Hematopoietic multipotent progenitor cell treated with erythropoietin and hydrocortisone succinate and interleukin-3 and kit ligand, for 6 days (in vitro differentiated cells): ENCODE measurements at places on chromosomes 2 and 18.

DNA sequence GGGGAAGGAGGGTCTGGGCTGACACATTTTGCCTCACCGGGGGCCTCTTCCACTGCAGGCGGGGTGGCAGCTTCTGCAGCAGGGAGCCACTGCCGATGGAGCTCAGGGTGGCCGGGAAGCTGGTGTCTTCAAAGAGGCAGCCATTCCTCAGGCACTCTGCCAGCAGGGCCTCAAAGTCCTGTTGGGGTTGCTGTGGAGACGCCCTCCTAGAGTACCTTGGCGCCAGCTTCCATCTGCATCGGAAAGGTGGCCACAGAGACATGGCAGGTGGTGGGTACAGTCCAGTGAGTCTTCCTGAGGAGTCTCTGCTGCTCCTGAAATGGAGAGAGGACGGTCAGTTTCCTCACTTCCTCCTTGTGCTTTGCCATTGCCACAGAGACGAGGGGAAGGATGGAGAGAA is 12.1 kb downstream of the CAPN14 start:
- DNase-seq: no peak

DNA sequence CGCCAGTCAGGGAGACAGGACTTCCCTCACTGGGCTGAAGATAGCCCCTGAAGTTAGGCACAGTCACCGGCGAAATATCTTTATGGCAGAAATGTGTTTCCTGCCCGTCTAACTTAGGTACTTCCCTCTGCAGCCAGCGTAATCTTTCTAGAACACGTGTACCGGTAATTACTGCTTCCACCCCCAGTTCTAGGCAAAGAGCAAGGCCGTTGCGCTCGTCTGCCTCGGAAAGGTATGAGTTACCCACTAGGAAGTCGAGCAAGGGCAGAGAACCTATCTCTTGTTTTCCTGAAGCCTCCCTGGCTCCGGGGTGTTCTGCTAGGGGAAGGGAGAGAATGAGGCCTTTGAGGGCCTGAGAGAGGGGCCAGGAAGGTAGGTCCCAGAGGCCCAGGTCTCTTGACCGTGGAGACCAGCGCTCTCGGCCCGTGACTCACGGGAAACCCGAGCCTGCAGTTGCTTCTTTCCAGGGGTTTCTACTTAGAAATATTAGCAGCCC is 70.0 kb downstream of the TWSG1 start:
- DNase-seq: peak; percentile 88

DNA sequence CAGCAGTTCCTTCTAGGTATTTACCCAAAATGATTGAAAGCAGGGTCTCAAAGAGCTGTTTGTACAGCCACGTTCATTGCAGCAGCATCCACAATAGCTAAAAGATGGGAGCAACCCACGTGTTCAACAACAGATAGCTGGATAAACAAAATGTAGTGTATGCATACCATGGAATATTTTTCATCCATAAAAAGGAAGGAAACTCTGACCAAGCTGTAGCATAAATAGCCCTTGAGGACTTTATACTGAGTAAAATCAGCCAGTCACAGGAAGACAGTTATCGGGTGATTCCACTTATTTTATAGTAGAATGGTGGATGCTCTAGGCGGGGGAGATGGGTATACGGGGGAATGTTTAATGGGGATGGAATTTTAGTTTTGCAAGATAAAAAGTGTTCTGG is 7.5 kb downstream of the TRAPPC12 start:
- no peak for DNase-seq

DNA sequence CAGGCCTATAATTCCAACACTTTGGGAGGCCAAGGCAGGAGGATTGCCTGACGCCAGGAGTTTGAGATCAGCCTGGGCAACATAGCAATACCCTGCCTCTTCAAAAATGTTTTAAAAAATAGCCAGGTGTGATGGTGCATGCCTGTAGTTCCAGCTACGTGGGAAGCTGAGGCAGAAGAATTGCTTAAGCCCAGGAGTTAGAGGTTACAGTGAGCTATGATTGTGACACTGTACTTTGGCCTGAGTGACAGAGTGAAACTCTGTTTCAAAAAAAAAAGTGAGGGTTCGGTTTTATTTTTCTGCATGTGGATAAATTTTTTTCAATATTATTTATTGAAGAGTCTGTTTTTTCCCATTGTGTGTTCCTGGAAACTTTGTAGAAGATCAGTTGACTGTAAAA is 208.1 kb downstream of the SLC4A3 start:
- no peak for DNase-seq

DNA sequence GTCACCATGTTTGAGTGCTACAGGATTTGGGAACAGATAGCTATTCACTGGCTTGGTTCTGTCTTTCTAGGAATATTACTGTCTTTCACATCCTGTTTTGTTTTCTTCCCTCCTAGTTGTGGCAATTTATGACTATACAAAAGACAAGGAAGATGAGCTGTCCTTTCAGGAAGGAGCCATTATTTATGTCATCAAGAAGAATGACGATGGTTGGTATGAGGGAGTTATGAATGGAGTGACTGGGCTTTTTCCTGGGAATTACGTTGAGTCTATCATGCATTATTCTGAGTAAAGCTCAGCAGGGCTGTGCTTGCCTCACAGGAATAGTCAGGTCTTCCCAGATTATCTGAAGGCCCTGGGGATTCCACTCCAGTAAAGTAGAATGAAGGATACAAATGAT is 98.9 kb downstream of the ABI2 start:
- no peak for DNase-seq

DNA sequence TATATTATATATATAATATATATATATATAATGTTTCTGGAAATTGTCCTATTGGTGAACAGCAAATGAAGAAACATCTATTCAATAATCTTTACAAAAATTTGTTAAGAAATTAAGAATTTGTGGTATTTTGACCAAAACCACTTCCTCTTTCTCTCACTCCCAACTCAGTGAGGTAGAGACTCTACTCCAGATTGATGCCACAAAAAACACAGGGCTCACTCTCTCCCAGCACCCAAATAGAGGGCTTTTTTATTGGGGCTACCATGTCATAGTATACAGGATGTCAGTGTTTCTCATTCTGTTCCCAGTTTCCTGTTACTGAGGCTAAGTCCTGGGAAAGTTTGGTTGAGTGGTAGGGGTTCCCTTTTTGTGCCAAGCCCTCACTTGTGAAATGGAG is 1155.4 kb downstream of the BCL11A start:
- peak; percentile 13 for DNase-seq

DNA sequence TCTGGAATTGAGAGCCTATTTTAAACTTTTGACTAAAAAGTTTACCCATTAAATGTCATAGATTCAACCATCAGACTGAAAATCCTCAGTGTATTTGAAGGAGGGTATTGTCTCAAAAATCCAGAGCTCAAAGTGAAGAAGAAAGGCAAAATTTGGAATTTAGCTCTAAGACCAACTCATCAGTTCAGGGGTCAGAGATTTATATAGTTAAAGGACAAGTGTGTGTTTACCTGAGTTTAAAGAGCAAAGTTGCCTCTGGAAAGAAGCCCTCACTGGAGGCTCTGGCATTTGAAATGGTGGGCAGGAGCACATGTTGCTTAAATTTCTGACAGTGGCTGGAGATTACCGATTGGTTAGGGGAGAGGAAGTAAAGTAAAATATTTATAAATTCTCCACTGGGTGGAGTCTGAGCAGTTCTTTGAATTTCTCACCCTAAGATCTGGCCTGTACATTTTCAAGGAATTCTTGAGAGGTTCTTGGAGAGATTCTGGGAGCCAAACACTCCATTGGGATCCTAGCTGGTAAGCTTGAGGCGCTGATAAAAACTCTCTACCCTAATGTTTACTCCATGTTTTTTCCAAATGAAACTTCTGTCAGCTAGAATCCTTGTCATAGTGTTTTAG is at the start of gene KYNU:
Gene KYNU (plus strand): TSS at position 449 of the 623 bp plus-strand sequence. CDS start 7,704 bp downstream, outside the sequence.
- DNase-seq: peak; percentile 64

GRCh38 chr2:113273027-113273551 is 5.6 kb downstream of the PAX8 start:
- DNase-seq: peak; percentile 17

- peak; percentile 67 for DNase-seq
Measured at GRCh38 chr18:24543086-24543794, 82.8 kb downstream of the HRH4 start.

GRCh38 chr2:239366740-239367139 is 34.1 kb downstream of the HDAC4 start:
- no peak for DNase-seq

DNA sequence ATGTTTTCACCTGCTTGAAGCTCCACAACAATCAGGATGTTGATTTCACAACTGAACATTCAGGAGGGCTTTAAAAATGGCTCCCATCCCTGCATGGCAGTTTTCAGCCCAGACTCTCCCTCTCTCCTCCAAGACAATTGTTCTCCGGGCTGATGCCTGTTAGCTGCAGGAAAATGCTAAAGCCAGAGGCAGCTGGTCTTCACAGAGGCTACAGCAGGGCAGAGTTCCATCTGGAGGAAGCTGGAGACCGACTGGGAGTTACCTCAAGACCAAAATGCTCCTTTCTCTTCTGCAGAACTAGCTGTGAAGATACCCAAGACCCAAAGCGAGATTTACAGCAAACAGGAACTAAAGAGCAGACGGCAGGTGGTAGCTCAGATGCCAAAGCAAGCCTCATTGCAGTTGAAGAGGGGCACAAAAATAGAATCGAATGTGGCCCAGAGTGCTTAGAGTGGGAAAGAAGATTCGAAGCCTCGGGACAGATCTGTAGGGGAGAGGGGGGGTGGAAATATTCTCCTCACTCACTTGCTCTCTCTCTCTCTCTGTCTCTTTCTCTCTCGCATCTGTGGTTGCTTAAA is 423.6 kb downstream of the ZNF521 start:
- no peak for DNase-seq

DNA sequence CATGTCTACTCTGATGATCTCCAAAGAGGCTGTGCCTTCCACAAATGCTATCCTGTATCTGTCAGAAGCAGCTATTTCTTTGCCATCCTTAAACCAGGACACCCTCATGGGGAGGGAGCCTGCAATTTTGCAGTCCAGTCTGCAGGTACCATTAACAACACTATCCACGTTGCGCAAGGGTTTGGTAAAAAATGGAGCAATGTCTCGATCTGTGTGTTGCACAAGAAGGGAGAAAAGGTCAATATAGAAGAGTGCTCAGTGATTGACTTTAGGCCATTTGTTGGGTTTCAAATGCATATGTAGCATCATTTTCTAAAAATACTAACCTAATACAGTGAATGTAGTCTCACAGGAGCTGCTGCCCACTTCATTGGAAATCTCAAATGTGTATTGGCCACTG is 74.3 kb downstream of the TTN start:
- no peak for DNase-seq

DNA sequence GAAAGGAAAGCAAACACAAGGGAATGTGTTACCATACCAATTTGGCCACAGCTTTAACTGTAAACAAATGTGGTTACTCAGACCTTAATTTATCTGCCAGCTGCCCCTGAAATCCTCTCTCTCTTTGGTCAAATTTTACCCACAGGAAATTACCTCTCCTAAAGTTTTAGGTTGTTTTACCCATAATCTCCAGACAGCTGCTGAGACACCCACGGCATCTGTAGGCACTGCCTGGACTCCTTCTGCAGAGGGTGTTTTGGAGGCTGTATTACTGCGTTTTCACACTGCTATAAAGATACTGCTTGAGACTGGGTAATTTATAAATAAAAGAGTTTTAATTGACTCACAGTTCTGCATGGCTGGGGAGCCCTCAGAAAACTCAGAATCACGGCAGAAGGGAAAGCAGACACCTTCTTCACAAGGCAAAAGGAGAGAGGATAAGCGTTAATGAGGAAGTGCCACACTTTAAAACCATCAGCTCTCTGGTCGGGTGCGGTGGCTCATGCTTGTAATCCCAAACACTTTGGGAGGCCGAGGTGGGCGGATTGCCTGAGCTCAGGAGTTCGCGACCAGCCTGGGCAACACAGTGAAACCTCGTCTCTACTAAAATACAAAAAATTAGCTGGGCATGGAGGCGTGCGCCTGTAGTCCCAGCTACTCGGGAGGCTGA is 677.5 kb upstream of the FSHR start:
- peak; percentile 2 for DNase-seq

GRCh38 chr2:218853766-218854165 is 5.8 kb upstream of the WNT6 start:
- DNase-seq: no peak

- DNase-seq: no peak
Measured at GRCh38 chr2:158270536-158270935, 168.9 kb downstream of the UPP2 start.

- no peak for DNase-seq
Measured at GRCh38 chr2:46574457-46575355, 95.3 kb downstream of the TMEM247 start.

- DNase-seq: no peak
Measured at GRCh38 chr2:86791573-86791972, 860 bp upstream of the CD8A start.

DNA sequence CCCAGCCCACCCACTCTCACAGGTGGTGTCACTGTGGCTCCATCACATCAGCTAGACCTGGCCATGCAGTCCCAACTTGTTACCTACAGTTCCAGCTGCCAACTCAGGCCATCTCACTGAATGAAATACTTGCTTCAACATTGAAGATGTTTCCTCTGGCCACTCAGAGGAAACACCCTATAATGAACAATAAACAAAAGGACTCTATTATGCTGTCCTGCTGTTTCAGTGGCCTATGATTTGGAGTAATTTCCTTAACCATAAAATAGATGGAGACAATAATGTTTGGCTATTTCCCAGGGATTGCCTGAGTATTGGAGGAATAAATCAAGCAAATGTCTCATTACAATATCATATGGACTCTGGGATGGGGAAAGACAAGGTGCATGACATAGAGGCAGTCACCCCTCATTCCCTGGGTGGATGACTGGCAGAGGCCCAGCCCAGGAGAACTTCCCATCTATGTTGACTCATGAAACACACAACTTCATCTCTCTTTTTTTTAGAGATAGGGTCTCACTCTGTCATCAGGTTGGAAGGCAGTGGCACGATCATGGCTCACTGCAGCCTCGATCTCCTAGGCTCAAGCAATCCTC is 134.4 kb downstream of the TGIF1 start:
- no peak for DNase-seq

DNA sequence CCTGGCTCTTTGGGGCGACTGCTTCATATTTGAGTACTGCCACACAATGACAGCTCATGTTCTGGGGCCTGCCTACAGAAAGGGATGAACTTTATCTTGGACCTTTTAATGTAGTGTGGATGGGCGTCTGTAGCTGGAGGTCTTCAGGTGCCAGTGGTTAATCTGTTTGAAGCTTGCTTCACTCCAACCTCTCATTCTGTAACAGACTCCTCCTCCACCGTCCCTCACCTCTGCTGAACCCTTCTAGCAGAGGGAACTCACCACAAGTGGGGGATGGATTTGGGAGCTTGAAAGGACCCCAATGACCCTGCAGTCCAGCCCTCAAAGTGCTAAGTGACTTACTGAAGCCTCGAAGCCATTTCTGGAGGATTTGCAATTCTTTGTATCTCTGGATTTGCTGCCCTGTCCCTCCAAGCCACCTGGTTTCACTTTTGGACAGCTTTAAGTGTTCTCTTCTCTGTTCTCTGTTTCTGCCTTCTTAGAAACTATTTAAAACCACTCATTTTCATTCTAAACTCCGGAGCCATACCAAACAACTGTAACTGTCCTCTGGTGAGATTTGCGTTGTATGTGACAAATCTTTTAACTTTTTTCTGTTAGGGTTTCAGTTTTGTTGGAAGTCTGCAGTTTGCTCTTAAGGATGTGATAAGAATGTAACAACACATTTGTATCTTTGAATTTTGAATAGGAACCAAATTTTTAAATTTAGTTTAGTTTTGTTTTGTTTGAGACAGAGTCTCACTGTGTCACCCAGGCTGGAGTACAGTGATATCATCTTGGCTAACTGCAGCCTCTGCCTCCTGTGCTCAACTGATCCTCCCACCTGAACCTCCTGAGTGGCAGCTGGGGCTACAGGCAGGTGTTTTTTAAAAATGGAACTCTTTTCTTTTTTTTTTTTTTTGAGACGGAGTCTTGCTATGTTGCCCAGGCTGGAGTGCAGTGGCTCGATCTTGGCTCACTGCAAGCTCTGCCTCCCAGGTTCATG is 37.0 kb upstream of the CASP8 start:
- no peak for DNase-seq

GRCh38 chr2:205885492-205886099 is 200.4 kb downstream of the INO80D start:
- peak; percentile 88 for DNase-seq
